ENCODE measurements at places on chromosomes 6 and 20.

- no peak for DNase-seq
Observed at GRCh38 chr6:106823732-106824351, 150.7 kb downstream of the CD24 start.

DNA sequence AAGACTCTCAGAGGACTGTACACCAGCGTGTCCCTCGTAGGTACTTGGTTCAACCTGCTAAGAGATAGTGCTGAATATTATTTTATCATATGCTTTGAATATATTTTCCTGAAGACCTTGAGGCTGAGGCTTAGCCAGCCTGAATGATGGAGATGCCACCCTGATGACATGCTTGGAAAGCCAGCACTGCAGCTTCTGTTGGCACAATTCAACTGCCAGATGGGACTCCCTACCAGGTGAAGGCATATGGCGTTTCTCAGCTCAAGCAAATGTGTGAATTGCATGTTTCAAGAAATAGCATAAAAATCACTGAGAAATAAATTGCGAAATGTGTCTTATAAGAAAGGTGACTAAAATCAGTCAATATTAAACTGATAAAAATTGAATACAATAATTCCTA lies 228.1 kb upstream of the CST7 start:
- no peak for DNase-seq

DNA sequence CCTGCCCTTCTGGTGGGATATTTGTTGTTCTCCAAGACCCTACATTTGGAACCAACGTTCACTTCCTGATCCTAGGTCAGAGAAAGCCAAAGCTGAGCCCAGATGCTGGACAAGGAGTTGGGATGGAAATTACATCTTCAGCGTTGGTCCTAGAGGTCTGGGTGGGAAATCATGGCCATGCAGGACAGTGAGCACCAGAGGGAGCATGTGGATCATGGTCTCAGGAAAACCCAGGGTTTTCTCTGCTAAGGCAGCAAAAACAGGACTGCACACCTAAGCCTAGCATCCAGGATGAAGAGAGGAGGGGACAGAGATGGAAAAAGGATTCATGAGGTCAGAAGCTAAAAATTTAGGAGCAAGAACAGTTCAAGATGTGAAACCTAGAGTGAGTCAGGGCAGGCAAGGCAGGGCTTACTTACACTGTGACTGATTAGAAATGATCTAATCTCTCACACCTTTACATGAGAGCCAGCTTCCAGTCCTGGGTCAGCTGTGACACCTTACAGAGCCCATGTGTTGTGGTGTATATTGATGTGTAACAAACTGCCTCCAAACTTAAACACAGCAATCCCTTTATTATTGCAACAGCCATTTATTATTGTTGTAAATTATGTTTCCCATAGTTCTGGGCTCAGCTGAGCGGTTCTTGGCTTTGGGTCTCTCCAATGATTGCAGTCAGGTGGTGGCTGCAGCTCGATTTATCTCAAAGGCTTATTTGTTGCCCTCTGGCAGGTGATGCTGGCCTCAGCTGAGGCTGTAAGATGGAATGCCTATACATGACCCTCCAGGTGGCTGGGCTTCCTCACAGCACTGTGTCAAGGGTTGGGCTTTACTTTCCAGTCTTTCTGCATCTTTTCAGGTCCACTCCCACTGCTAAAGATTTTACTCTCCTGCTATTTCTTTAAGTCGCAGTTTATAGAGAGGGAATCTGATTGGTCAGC lies 6.5 kb downstream of the C20orf202 start:
- DNase-seq: no peak

- DNase-seq: no peak
Observed at GRCh38 chr6:168500519-168500918, 59.5 kb downstream of the SMOC2 start.

GRCh38 chr6:4071330-4071729 lies 7.6 kb downstream of the FAM217A start:
- no peak for DNase-seq

- DNase-seq: no peak
Observed at GRCh38 chr20:37542281-37542680, 14.6 kb upstream of the BLCAP start.

GRCh38 chr6:127690092-127690491 lies 113.1 kb downstream of the C6orf58 start:
- DNase-seq: no peak

DNA sequence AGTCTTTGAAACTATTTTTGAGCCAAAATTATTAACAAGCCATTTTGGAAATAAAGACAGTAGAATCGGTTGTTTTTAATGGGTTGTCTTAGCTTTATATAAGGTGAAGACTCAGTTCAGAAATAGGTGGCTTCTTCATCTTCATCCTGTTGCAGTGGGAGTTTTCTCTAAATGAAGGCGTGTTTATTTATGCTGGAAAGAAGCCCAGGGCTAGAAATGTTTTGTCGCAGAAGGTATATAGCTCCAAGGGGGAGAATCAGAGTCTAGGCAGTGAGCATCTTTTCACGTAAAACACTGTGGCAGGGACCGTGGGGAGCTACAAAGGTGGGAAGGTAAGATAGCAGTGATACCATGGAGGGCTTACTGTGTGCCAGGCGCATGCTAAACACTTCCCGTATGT lies 34.3 kb downstream of the FARS2 start:
- DNase-seq: no peak

DNA sequence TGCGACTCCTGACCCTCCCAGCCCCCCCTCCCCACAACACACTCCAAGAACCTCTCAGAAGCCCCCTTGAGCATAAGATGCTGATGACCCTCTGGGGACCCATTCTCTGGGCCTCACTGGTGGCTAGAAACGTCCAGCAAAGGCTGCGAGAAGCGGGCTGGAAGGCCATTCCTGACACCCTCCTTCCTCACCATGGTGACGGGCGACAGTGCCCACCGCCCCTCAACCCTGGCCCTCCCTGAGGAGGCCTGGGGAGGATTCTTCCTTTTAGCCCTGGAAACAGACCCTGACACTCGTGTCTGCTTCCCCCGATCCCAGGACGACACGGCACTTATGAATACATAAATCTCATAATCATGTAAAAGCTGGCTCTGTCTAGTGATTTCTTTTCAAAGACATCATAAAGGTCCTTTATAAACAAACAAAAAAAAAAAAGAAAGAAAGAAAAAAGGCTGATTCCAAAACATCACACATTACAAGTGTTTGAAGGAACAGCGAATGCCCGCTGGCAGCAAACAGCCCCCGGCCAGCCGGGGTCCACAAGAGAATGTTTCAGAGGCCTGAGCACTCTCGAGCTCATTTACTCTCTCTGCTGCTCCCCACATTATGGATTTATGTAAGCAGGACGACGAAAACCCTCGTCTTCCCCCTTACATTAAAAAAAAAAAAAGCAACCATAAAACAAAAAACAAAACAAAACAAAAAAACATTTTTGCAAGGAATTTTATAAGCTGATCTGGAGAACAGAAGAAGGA lies 40.7 kb downstream of the PREX1 start:
- DNase-seq: no peak

DNA sequence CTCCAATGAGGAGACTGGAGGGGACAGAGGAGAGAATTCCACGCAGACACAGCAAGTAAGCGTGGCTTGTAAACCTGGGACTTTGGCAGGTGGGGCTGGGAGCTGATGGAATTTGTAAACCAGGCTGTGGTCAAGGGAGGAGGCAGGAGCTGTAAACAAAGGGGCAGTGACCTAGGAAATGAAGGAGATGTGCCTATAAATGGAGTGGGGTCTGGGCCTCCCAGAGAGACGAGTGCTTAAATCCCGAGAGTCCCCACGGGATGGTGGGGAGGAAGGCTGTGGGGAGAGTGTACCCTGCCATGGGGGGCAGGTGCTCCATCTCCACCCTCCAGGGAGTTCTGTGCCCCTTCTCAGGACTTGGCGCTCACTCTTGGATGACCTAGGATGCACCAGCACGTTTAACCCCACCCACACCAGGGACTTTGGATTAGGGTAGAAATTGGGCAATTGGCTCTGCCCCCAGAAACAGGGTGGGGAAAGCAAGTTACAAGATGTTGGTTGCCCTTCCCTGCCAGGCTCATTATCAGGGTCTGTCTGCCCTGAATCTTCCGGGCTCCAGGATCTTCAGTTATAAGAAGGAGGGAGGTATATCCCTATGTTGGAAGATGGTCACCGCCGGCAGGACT lies 4.0 kb upstream of the DHX16 start:
- no peak for DNase-seq

DNA sequence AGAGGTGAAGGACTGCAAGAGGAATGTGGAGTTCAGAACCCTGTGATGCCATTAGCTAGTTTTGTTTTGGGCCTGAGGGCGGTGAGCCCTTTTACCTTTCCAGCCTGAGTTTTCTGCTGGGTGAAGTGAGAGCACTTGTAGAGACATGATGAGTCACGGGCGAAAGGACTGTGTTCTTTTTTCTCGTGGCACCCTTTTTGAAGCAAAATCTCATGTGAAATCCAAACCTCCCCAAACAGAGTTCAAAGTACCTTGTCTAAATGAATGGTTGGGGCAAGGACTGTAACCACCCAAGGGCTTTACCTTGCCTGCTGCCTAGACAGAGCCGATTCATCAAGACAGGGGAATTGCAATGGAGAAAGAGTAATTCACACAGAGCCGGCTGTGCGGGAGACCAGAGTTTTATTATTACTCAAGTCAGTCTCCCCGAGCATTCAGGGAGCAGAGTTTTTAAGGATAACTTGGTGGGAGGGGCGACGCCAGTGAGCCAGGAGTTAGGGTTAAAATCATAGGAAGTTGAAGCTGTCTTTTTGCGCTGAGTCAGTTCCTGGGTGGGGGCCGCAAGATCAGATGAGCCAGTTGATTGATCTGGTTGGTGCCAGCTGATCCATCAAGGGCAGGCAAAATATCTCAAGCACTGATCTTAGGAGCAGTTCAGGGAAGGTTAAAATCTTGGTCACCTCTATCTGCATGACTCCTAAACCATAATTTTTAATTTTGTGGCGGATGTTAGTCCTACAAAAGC lies 25.8 kb downstream of the SAMD5 start:
- DNase-seq: no peak

DNA sequence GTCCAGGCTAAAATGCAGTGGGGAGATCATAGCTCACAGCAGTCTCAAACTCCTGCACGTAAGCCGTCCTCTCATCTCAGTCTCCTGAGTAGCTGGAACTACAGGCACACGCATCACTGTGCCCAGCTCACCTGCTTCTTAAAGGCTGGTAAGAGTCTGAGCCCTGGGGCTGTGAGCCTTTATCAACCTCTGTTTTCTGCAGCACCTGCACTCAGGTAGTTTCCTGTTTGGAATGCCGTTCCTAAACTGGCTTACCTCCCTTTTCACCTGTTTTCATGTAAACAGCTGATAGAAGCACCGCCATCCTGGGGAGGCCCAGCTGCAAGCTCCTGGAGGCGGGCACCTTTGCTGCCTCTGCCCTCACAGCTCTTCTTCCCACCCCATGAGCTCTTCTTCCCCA lies 45.4 kb downstream of the SLC24A3 start:
- DNase-seq: peak; percentile 80

GRCh38 chr6:116536216-116536621 lies 9.3 kb downstream of the TRAPPC3L start:
- DNase-seq: peak; percentile 67

GRCh38 chr6:47952640-47953039 lies 158.4 kb downstream of the PTCHD4 start:
- DNase-seq: no peak

DNA sequence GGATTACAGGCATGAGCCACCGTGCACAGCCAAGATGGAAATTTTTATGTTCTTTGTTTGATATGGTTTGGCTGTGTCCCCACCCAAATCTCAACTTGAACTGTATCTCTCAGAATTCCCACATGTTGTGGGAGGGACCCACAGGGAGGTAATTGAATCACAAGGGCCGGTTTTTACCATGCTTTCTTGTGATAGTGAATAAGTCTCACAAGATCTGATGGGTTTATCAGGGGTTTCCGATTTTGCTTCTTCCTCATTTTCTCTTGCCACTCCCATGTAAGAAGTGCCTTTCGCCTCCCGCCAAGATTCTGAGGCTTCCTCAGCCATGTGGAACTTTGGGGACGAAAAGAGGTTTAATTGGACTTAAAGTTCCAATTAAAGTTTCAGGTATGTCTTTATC lies 14.6 kb downstream of the EEF1A1 start:
- no peak for DNase-seq

GRCh38 chr6:37584654-37585522 lies 85.2 kb upstream of the CCDC167 start:
- DNase-seq: no peak

- peak; percentile 95 for DNase-seq
Observed at GRCh38 chr20:20241976-20242375, 125.9 kb upstream of the INSM1 start.

GRCh38 chr6:57315111-57315510 lies 2.3 kb upstream of the PRIM2 start:
- DNase-seq: no peak

GRCh38 chr6:20251525-20251924 lies 39.3 kb upstream of the MBOAT1 start:
- no peak for DNase-seq

GRCh38 chr20:49545572-49545971 lies 22.4 kb downstream of the PTGIS start:
- DNase-seq: no peak

DNA sequence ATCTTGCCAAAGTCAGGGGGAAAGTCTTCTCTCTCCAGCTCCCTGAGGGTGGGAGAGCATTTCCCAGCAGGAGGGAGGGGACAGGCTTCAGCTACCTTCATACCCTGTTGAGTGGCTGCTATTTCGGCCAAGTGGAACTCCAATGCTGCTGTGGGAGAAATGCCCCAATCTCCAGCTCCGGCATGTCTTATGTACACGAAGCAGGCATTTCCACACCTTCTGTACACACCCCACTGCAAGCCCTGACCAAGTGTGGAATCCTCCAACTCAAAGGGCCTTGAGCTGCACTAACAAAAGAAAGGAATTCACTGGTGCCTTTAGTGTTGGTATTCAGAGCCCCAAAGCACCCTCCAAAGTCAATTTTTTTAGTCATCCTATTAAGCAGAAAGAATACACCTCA lies 313.6 kb upstream of the NT5E start:
- no peak for DNase-seq

DNA sequence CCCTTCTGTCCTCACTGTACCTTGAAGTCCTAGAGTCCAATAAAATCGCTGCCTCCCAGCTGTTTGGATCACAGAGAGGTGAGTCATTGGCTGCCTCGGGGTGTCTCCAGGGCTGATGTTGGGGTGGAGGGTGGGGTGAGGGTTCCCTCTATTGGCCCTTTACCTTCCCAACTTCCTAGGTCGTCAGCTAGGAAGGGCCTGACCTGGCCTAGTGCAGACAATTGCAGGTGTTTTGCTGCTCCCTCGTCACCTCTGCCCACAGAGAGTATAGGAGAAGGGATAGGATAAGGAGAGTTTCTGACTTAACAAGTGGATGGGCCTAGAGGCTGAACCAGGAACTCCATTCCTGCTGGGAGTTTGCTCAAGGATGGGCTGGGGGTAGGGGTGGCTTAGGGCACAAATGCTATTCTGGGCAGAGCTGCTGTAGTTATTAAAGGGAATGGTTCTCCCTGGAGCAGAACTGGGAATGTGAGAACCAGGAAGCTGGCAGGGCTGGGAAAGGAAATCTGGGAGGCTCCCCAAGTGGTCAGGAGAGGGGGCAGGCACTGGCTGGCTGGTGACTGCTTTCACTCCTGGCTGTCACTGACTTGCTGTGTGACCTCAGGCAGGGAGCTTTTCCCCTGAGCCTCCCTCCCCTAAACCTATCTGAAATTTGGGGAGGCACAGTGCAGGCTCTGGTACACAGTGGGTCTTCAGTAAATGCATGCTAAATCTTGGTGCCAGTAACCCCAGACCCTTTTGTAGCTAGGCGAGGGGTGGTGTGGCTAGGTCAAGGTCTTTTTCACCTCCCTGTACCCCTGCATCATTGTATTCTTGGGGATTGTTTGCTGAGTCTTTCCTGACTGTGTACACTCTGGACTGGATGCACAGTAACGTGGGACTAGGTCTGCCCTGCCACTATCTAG lies 1.5 kb downstream of the TP53INP2 start:
- no peak for DNase-seq
